ENCODE measurements at places on chromosomes 3 and 15. TPM values are rescaled to one million over a fixed set of nuclear protein-coding genes. Genes with fewer than 3 reads are reported as not detected.

DNA sequence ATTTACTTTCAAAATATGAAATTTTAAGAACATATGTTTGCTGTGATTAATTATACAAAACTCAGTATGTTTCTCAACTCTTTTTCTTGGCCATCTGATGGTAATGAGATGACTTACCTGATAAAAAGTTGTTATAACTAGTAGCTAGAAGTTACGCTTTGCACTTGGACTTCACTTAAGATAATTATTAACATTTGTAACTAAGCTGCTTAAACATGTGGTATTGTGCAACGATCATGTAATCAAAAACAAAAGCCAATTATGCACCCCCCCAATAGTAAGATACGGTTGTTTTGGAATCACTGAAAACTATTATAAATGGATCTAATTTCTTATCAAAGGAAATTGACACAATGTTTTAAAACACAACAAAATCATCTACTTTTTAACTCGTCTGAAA lies 342.9 kb downstream of the CNTN3 start:
- DNase-seq, result no peak

DNA sequence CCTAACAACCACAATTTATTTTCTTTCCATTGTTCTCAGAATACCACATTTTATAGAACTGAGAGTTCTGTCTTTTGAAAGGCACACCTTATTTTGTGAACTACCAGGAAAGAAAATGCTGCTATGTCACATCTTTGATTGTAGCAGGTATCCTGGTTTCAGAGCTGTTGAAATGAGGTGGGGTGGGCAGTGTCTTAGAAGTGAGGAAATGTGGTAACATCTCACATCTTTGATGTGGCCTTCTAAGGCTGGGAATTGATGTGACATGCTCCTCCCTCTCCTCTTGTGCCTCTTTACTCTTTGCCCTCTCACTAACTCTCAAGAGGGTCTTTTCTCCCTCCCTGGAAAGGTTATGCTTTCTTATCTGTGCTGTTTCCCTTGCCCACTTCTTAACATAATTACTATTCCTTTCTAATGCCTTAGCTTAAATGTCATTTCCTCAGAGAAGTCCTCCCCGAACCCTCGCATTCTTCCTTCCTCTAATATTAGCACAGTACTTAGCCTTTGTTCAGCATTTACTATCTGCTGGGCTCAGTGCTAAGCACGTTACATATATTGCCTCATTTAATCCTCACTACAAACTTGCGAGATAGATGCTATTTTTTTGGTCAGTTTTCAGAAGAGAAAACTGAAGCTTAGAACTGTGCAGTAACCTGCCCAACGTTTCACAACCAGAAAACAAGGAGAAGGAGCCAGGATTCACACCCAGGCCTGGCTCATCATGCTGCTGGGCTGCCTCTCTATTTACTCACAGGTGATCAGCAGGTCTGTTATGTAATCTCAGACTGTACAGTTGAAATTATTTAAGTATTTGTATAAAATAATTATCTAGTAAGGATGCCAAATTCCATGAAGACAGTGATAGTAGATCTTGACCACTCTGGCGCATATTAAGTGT lies 24.0 kb upstream of the SPTSSB start:
- no peak for DNase-seq

THSD4 gene
- total RNA-seq, result 10.4 TPM

TICRR gene
- 8.0 TPM for total RNA-seq

PLSCR1 gene
- total RNA-seq, result 229 TPM

DNA sequence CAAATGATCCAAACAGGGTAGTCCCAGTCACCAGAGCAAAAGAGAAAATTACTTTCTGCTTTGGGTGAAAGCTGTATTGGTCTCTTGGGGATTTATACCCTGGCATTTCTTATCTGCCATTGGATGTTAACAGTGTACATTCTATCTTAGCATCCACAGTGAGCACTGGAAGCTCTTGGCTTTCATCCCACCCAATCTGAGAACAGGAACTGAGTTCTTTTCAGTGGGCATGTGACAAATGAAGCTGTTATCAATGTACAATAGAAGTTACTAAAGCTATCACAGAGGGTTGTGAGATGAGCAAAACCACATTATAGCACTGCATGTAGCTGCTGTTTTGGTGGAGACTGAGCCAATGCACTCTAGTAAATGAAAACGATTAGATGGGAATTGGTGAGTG lies 300.7 kb downstream of the TUSC7 start:
- no peak for DNase-seq

- DNase-seq, result no peak
Observed at GRCh38 chr3:96466441-96466840, 348.0 kb upstream of the EPHA6 start.

GRCh38 chr3:191339316-191339917 lies 9.1 kb upstream of the UTS2B start:
- DNase-seq, result no peak

DNA sequence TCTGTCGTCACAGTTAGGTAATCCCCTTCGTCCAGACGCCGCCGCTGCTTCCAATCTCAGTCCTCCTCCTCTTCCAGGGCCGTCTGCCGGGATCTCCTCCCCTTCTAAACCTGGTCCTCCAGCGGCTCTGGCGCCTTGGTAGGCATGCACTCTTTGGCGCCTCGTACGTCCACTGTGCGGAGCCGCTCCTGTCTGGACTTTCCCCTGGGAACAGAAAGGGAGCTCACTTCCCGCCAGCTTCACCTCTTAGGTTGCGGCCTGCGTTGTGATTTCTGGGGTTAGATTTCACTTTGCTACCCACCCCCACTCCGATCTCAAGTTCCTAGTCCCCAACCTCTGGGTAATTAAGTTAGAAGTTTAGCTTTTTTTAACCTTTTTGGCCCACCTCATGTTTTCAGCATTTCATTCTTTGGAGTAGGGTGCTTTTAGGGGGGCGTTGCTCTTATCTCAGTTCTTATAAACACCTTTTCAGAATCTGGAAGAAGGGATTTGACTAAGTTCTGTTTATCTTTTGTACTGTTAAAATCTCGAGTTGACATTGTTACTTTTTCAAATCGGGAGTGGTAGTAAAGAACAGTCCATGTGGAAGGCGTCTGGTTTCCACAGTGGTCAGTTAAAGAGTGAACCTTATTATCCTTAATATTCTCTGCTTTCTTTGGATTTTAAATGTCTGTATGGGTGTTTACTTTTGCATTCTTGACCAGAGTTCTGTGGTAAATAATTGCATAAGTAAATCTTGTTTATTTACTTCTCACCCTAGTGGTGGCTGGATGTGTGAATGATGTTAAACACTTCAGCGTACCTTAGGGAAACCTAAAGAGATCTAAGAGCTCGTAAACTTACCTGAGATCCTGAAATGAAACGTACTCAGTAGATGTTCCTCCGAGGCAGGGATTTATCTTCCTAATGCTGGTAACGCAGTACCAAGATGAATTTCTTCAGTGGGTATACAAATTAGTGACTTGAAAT lies 611 bp downstream of the CTDSPL2 start:
- peak; percentile 77 for DNase-seq

GABRG3 gene
- total RNA-seq, result not detected

ATP13A5 gene
- not detected for total RNA-seq

GHSR gene
- total RNA-seq, result not detected

GRCh38 chr15:36707884-36708435 lies 128.5 kb downstream of the CDIN1 start:
- DNase-seq, result no peak

DNA sequence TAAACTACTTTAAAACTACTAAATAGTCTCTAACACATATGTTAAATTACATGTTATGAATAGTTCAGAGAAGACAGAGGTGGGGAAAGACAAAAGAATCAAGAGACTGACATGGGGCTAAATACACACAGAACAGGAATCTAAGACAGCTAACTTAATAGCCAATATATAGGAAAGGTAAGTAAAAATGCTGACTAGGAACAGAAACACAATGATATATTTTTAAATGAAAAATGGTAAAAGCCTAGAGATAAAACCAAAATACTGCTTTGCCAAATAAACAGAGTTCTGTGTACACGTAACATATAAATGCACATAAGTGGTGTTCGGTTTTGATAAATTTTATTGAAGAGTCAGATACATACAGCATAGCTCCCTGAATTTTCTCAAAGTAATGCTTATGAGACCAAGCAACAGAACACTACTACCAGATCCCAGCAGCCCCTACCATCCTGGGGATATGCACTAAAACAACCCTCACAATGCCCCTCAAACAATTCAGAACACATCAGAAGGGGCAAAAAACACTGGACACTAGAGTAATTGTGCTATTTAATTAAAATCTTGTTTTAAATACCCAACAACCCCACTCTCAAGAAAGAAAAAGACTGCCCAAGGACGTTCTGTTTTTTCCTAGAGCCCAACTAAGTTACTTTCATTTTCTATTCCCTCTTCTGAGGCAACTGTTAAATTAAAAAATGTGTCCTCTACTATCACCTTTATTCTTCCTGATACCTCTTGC lies 121.1 kb downstream of the ADAM10 start:
- no peak for DNase-seq

GRCh38 chr3:152206243-152206760 lies 62.4 kb upstream of the MBNL1 start:
- no peak for DNase-seq

CX3CR1 gene
- total RNA-seq, result not detected

- peak; percentile 52 for DNase-seq
Observed at GRCh38 chr15:88029696-88030095, 226.8 kb downstream of the NTRK3 start.

GRCh38 chr3:145648396-145648795 lies 512.6 kb downstream of the PLOD2 start:
- no peak for DNase-seq

GRCh38 chr3:144840866-144841265 lies 869.2 kb downstream of the DIPK2A start:
- DNase-seq, result peak; percentile 38

- DNase-seq, result peak; percentile 49
Observed at GRCh38 chr3:124707656-124708062, 22.6 kb upstream of the UMPS start.

GRCh38 chr3:184323696-184324095 lies 9.3 kb downstream of the EIF4G1 start:
- DNase-seq, result no peak

DNA sequence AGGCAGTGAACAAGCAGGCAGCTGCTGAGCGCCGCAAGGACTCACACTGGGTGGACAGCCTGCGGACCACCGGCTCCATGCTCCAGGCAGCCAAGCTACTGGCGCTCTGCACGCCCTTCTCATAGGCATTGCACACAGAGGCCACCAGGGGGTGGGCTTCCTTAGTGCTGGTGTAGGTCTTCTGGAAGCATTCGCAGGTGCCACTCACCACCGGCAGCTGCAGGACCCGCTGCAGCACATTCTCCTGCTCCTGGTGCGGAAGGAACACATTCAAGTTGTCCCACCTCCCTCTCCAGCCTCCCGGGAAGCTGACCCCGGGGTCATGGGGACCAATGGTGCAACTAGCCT lies 6.0 kb downstream of the PLIN1 start:
- peak; percentile 19 for DNase-seq

FSIP1 gene
- total RNA-seq, result 0.38 TPM

DNA sequence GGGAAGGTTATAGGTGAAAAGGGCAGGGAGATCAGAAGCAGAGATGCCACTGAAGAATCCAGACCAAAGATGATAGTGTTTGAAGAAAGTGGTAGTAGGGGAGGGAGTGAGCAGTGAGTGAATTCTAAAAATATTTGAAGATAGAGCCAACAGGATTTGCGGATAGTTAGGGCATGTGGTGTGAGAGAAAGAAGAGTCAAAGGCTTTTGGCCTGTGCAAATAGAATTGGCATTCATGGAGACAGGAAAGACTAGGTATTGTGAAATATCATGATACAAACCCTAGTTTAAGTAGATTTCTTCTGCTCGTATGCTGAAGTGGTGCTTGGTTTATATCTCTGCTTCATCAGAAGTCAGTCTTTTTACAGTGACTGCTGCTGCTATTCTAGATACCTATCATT lies 224.2 kb upstream of the CFAP20DC start:
- DNase-seq, result no peak

DNA sequence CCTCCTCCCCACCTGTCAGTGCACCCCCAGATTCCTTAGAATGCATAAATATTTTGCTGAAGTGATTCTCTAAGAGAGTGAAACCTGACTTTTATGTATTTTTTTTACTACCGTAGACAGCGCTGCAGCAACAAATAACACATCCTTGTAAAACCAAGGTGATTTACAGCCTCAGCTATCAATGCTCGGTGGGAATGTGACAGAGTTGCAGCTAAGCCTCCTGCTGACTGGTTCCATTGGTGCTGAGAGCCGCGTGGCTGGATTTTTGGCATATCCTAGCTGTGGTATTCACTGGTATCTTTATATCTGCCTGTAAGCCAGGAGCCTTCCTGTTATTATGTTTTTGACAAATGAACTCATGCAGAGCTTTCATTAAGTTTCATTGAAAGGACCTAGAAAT lies 11.0 kb downstream of the FGD5 start:
- no peak for DNase-seq

DNA sequence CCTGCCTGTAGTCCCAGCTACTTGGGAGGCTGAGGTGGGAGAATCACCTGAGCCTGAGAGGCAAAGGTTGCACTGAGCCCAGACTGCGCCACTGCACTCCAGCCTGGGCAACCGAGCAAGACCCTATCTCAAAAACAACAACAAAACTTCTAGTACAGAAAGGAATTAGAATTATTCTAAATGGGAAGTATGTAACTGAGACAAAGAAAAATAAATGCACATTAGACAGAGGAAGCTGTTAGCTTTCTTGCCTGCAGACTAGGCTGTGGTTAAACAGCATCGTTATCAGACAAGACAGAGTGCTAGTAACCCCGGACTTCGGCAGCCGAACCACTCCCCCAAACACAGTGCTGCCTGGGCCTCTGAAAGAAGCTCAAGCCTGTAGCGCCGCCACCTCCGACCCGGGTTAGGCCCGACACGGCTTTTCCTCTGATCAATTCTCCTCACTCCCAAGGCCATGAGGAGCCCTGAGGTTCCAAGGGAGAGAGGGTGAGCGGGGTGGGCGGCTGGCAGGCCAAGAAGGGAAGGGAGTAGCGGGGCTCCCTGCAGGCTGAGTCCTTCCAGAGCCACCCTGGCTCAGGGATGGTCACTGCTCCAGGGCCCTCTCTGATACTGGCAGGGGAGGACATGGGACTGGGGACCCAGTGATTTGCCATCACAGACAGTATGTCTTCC lies 44.8 kb upstream of the MUC4 start:
- DNase-seq, result no peak

DNA sequence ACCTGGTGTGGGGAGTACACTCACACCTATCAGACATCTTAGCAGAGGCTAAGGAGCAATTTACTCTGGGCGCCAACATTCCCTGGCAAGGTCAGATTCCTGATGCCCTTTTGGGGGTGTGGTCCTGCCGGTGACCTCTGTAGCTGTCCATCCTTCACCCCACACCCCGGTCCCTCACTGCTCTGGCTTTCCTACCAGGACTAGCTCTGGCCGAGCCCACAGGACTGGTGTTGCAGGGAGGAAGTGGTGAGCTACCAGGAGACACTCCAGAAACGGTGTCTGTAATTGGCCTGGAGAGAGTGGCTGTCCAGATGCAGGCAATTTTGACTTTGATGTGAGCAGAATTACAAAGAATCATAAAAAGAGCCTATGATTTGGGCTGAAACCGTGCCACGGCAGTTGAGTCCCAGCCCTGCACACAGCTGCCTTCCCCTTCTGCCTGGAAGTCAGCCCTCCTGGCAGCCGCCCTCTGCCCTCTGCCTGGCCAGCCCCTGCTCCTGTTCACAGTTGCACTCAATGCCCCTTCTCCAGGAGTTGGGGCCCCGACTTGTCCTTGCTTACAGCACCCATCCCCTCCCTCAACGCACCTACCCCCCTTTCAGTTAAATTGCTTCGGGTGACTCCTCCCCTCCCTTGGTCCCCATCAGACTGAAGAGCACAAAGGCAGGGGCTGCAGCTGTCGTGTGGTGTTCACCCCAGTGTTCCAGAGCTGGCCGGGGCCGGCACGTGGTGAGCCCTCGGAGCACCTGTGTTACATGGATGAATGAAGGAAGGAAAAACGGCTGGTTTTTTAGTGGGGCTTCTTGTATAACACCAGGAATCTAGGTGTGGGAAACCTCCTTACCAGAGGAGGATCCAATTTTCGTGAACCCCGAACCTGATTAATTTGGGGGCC lies 80.2 kb upstream of the TPM1 start:
- DNase-seq, result peak; percentile 45
